NCI-H1417 treated with DMSO at 0.1 percent for 48 hours (cell line): ENCODE measurements at places on chromosomes 11 and 22.

DNA sequence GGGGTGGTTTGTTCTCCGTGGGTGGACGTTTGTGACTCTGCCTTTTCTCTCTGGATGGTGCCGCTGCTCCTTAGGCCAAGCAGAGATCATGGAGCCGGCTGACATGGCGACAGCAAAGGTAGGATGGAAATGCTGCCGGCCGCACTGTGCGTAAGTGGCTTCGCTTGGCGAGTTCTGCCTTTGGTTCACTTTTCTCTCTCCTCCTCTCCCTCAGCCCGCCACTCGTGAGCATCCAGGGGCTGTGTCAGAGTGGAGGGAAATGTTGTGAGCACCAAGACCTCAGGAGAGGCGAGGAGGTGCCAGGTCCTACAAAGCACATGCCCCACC, 80.5 kb downstream of the GRAMD1B start:
- DNase-seq: no peak

DNA sequence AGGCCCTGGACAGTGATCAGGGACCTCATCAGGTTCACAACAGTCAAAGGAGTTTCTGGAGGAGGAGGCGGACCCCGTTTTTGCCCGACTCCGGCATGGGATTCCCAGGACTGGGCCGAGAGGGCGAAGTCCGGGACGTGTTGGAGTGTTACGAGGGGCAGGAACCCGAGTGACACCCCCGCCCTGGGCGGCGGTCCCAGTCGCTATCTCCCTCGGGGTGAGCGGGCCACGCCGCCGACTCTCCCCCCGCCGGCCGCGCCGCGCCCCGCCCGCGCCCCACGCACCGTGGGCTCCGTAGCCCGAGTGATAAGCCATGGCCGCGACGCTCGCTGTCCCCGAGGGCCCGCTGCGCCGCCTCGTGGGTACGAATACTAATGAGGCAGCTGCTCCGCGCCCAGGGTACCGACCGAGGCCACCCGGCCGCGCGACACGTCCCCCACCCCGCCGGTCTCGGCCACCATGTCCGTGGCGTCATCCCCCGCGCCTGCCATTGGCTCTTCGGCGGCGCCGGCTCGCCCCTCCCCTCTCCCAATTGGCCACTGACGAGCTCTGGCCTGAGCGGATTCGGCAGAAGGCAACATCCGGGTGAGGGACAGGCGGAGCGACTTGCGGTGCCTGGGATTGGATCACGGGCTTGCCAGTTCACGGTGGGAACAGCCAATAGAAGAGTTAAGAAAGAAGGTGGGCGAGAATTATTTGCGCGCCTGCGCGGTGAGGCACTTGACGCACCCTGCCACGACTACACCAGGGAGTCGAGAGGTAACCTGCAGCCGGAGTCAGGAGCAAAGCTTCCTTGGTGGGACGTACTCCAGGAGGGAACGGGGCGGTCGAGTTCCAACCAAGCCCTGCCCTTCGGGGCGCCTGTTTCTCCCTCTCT, at the start of gene YIF1A:
TSS of gene YIF1A (minus strand) at position 473 of the 877 bp plus-strand sequence. CDS start at position 315, 158 bp downstream.
- peak; percentile 98 for DNase-seq

DNA sequence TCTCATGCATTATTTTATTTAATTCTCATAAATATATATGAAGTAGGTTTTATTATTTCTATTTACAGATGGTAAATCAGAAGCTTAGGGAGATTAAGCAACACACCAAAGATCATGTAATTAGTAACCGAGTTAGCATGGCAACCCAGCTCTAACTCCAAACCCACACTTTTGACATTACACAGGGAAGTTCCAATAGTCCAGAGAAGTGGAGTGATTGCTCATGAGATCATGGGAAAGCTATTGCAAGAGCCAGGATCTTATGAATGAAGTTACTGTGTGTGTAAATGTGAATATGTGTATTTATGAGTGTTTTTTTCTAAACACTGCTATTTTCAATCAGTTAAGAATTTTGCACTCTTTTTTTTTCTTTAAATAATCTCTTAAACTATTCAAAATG, 225.8 kb upstream of the KIRREL3 start:
- DNase-seq: no peak

DNA sequence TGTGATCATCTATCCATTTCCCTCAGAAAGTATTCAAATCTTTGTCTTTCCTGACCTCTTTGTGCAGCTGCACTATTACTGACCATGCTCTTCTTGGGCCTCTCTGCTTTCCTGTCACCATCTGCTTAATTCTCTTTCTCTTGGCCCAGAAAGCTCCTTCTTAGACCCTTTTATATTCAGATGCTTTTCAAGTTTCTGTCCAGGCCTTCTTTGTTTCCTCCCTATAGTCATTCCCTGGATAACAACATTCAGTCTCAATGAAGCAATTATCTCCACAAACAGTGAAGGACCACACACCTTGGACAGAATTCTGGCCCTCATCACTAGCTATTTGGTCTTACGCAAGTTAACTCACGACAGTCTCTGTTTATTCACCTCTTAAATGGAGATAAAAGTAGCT, 89.7 kb downstream of the LARGE2 start:
- DNase-seq: no peak

DNA sequence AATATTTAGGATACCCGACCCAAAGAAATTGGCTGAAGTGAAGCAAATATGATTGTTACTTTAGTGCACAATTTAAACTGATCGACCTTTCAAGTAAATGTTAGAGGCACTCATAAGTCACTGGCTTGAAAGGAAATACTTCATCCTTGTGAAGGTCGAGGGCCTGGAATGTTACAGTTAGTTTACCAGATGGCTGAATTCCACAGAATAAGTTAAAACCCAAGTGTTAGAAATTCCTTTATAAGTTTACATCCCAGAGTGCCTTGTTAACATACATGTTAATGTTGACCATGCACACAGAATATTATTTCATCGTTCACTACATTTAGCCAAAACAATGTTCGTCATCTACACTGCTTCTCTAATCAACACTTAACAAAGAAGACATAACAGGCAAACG, 235.5 kb upstream of the ANO3 start:
- DNase-seq: no peak

DNA sequence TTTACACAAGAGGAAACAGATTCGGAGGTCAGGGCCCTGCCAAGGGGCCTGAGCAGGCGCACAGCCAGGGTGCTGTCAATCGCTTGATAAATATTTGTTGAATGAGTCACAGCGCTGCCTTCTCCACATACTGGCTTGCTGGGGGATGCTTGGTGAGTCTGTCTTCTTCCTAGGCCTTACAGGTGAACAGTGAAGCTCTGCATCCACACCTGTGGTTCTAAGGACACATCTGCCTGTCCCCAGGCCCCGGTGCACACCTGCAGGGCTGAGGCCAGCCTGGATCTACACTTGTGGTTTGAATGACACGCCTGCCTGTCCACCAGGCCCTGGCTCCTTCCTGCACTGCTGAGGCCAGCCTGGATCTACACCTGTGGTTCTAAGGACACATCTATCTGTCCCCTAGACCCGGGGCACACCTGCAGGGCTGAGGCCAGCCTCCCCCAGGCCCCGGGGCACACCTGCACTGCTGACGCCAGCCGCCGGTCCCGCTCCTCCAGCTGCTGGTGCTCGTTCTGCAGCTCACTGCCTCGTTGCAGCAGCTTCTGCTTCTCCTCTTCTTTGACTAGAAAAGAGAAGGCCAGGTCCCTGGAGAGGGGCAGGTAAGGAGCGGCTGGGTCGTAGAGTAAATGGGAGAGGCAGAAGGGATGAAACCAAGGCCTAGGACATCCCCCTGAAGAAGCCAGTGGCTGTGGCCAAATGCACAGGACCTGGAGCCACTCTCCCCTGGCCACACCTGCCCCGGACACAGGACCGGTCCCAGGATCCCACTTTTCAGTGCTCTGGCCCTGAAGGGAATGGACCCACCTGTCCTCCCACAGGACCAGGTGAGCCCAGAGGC, 124.6 kb downstream of the PHF21B start:
- no peak for DNase-seq

DNA sequence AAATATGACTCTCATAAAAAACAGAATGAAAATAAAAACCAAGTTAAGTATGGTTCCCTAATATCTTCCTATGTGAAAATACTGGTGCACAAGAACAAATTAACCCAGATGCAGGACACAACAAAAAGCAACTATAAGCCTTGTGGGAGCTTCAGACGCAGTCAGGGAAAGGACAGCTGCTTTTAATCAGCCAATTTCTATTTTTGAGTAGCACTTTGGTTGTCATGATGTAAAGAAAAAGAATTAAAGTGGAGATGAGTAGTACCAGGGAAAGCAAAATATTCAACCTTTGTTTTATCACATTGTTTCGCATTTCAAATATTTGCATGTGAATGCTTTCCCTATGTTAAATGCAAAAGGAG, 339.9 kb downstream of the SOX6 start:
- DNase-seq: no peak

DNA sequence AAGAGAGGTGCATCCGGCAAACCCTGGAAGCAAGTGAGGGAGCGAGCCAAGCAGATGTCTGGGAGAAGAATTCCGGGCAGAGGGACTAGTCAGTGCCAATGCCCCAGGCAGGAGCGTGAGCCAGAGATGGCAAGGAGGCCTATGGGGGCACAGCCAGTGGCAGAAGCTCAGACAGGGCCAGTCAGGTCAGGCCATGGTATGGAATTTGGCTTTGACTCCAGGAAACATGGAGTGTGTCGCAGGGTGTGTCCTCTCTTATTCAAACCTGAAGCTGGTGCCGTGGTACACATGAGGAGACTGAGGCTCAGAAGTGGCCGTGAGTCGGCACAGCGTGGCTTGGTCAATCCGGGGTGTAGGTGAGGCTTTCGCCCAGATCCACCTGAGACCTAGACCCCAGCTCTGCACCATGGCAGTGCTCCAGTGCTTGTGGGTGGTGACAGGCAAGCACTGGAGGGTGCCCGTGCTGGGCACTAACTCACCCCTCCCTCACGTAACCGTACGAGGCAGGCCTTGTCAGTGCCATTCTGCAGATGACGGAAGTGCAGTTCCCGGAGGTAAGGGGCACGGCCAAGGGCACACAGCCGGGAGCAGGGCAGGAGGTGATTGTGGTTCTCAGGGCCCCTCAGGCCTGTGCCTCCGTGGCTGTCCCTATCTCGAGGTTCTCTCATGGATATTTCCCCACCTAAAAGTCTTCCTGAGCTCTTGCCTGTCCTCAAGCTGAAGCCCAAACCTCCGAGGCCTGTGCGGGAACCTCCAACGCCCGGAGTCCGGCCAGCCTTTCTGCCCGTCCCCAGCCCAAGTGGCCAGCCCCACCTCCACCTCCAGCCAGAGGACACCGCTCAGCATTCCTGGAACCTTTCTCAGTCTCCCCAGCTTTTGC, 10.6 kb upstream of the SPI1 start:
- DNase-seq: no peak

DNA sequence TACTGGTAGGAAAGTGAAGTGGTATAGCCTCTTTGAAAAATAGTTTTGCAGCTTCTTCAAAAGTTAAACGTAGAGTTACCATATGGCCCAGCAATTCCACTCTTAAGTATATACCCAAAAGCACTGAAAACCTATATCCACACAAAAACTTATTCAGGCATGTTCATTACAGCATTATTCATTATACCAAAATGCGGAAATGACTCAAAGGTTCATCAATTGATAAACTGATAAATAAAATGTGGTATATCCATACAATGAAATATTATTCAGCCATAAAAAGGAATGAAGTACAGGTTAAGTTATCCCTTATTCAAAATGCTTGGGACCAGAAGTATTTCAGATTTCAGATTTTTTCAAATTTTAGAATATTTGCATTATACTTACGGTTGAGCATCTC, 35.8 kb upstream of the UBASH3B start:
- no peak for DNase-seq

DNA sequence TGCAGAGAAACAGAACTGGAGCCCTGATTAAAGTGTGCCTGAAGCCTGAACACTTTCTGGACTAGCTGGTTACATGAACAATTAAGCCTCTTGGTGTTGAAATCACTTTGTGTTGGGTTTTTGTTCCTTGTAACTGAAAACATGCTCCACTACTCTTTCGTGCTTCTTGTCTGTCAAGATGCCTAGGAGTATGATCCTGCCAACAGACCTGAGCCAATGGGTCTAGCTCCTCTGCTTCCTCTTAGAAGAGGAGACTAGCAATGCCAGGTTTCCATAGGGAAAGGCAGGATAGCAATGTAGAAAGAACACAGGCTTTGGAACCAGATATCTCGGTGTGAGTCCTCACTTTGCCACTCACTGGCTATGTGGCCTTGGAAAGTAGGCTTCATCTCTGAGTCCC, 40.3 kb downstream of the IRAG1 start:
- DNase-seq: no peak

DNA sequence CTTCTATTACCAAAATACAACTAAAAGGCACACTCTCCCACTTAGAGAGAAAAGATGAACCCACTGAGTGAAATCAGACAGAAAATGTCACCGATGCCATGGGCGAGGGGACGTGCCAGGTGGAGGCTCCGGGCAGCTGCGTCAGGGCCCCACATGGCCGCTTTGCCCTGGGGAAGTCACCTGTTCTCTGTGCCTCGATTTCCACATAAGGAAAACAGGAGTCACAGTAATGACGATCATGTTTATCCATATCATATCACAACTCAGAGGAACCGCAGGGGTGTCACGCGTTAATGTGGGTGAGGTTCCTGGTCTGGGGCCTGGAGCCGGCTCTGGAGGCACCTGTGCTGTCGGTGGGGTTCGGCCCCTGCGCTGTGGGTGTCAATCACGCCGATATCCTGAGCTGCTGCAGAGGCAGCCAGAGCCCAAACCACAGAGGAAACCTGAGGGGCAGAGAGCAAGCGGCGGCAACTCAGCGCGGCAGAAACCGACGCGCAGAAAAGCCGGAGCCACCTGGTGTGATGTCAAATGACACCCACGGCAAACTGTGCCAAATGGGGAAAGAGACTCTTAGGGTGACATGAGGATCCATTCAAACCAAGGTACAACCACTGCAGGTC, 243.7 kb downstream of the BRD1 start:
- DNase-seq: no peak

DNA sequence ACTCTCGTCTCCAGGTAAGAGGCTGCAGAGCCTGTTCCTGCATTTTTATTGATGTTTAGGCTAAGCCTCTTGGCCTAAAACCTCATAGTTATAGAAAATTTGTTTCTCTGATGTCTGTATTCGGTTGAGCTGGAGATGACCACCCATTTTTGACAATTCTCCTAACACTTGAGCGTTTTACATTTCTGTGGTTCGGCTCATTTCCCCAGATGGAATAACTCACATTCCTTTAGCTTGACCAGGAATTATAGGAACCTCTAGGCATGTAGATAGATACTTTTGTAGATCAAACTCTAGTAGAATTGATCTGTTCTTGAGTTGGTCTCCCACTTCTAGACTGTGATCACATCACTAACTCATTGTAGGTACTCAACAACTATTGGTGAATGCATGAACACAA, 172.6 kb upstream of the CADM1 start:
- no peak for DNase-seq

- no peak for DNase-seq
These were observed 10.4 kb downstream of the MPZL3 start for GRCh38 chr11:118241764-118242098.

DNA sequence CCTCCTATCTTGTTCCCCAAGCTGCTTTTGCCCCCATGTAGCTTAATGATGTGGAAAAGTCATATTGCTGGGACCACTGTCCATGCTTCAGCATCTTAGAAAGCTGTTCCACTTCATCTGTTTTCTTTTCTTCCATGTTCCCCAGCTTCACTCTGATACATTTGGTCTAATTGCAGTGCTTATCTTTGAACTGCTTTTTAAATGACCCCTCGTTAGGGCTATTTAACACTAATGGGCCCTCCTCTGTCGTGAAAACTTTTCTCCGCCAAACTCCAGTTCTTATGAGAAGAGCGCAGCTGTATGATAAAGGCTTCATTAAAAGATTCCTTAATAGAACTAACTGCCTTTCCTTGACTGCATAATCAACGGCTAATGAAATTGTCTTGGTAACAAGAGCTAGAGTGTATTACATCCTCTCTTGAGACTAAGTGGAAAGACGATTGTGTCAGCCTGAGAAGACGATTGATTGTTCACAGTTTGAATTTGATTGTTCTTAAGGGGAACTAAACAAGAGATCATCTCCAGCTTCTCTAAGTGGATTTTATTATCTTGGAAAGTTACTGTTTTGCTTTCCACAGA, 165.0 kb upstream of the MTNR1B start:
- DNase-seq: no peak
